ENCODE measurements at places on chromosomes 3 and 15. TPM values are rescaled to one million over a fixed set of nuclear protein-coding genes. Genes with fewer than 3 reads are reported as not detected.

CCDC80 gene
- total RNA-seq, result 8.6 TPM

C2CD4B gene
- total RNA-seq, result not detected

DMXL2 gene
- 6.4 TPM for total RNA-seq

SPATA12 gene
- not detected for total RNA-seq

STRIT1 gene
- total RNA-seq, result not detected

CLRN1 gene
- not detected for total RNA-seq

ISG20 gene
- 8.8 TPM for total RNA-seq

GMNC gene
- total RNA-seq, result 0.07 TPM

GOLGA8S gene
- not detected for total RNA-seq

MORC1 gene
- total RNA-seq, result not detected

CTDSPL gene
- total RNA-seq, result 62.9 TPM

LRRC34 gene
- 0.85 TPM for total RNA-seq

SLC25A20 gene
- total RNA-seq, result 11.5 TPM

LRRC2 gene
- not detected for total RNA-seq

SOX14 gene
- not detected for total RNA-seq

DNAH1 gene
- total RNA-seq, result 0.42 TPM

Data from airway epithelial cell (primary cell).